ENCODE measurements at places on chromosomes 2 and 18.

- DNase-seq: no peak
Observed at GRCh38 chr18:13183790-13184189, 34.8 kb upstream of the LDLRAD4 start.

GRCh38 chr18:40938615-40939014 is 1016.4 kb upstream of the PIK3C3 start:
- DNase-seq: no peak

GRCh38 chr2:96815326-96816126 is 542 bp upstream of the CNNM3 start:
- peak; percentile 59 for DNase-seq

DNA sequence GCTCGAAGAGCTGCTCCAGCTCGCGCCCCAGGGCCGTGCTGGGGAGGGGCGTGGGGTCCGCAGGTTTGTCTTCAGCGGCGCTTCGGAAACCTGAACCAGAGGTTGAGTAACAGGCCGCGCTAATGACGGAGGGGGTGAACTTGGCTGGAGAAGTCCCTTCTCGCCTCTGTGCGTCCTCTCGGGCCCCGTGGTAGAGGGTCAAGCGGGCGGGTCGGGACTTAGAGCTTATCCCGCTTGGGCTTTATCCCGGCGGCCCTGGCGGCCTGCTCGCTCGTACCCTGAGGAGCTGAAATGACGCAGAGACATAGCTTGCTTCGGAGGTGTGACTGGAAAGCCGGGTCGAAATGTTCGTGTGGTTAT is 479 bp downstream of the RNMT start:
- peak; percentile 71 for DNase-seq

GRCh38 chr2:36975306-36975705 is 9.0 kb upstream of the STRN start:
- no peak for DNase-seq

DNA sequence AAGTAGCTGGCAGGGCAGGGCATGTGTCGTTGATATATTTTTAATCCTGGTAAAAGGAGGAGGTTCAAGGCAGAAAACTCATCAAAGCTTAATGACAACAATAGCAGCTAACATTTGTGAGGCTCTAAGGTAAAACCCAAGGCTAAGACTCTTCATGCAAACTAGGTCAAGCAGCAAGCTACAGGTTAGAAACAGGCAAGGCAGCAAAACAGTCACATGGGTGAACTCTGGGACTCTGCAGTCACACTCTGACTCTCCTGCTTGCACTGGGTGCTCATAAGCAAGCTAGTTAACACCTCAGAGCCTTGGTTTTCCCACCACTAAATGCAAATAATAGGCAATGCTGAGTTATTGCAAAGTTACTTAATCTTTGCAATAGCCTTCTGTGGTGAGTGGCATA is 7.9 kb downstream of the IL1RN start:
- DNase-seq: no peak

DNA sequence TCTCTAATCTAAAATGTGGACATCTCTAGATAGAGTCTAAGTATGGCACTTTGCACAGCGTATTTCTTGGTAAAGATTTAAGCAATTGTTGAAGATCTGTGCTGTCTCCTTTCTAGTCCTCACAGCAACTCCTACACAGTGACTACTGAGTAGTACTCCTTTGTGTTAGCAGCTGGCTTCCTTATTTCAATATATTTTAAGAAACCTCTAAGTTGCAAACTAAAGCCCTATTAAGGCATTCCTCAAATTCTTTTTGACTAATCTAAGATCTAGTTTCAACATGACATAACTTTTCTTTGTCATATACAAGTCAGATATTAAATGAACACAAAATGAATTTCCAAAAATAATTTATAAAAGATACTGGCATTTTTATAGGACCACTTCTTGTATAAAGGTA is 121.8 kb upstream of the DNAJC10 start:
- DNase-seq: peak; percentile 59

GRCh38 chr2:108428286-108429009 is 20.6 kb upstream of the GCC2 start:
- no peak for DNase-seq

DNA sequence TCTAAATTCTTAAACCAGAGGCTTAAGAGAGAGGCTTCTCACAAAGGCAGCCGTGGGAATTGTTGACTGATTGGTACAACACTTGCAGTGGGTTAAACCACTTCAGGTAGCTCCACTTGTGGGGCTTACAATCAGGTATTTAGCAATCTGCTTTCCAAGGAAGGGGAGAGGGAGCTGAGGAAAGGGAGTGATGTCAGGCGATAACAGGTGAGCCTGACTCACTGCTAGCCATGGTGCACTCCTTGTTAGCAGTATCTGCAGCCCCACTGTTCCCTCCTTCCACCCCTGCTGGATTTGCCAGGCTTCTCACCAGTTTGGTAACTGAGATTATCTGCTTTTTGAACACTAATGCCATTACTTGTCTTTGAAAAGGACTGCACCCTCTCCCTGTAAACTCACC is 1056.7 kb upstream of the FANCL start:
- DNase-seq: no peak

DNA sequence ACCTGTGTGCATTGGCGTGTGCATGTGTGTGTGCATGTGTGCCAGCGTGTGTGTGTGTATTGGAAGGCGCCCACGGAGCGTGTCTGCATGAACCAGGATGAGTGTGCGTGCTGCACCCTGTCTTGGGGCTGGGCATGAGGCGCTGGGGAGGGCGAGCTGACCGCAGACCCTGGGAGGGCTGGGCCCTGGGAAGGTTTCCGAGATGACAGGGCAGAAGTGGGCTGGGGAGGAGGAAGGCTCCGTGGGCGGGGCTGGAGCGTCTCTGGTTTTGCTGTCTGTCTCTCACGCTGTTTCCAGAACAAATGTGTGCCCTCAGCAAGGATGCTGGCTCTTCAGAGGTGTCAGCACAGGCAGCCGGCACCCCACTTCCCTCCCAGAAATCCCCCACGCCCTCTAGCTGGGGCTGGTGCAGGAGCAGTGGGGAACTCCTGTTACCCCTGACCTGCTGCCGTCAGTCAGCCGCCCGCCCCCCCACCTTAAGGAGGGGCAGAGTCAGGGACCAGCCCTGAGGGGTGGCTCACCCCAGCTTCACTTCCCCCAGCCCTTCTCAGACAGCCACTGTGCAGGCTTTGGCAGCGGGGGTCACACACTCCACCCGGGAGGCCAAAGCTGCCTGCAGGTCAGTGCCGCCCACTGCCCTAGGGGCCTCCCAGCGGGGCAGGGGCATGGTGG is at the start of gene GPR35:
Gene GPR35, plus strand, starts transcription at position 531 of the 672 bp plus-strand sequence. CDS start 4,473 bp downstream, outside the sequence.
- peak; percentile 38 for DNase-seq

DNA sequence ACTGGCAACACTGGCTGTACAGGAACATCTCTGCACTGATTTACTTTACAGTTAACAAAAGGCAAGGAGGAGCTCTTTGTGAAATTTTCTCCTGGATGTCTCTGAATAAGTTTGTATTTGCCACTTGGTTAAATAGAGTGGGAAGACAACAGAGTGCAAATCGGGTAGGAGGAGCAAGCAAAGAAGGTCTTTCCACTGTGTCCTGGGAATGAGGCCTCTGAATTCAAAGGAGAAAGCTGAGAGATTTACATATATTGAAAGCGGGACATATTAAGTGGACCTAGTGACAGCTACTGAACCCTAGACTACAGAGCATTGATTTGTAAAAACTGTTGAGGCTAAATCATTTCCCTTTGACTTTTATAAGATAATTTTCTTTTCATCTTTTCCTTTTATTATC is 117.4 kb upstream of the CHRNA1 start:
- DNase-seq: no peak

DNA sequence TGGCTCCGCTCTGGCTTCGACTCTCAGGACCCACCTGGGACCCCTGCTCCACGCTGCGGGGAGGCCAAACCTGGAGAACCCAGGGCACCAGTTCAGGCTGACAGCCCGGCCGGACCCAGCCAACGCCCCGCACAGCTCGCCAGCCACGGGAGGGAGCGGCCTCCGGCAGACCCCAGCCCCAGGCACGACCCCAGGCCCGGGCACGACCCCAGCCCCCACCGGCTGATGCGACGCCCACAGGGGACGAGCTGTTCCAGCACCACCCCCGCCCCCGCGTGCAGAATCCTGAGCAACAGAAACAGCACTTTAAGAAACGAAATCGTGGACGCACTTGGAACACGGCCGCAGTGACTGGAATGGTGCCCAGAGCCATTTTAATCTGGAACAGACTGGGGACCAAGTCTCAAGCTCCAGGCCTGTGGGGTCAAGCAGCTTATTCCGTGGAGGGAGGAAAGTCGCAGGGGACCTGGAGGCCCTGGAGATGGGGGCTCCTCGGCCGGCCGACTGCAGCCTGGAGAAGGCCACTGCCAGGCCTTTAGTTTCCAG is 74.2 kb downstream of the MBP start:
- peak; percentile 67 for DNase-seq

GRCh38 chr18:23226391-23226790 is 91.1 kb downstream of the CABLES1 start:
- peak; percentile 81 for DNase-seq

DNA sequence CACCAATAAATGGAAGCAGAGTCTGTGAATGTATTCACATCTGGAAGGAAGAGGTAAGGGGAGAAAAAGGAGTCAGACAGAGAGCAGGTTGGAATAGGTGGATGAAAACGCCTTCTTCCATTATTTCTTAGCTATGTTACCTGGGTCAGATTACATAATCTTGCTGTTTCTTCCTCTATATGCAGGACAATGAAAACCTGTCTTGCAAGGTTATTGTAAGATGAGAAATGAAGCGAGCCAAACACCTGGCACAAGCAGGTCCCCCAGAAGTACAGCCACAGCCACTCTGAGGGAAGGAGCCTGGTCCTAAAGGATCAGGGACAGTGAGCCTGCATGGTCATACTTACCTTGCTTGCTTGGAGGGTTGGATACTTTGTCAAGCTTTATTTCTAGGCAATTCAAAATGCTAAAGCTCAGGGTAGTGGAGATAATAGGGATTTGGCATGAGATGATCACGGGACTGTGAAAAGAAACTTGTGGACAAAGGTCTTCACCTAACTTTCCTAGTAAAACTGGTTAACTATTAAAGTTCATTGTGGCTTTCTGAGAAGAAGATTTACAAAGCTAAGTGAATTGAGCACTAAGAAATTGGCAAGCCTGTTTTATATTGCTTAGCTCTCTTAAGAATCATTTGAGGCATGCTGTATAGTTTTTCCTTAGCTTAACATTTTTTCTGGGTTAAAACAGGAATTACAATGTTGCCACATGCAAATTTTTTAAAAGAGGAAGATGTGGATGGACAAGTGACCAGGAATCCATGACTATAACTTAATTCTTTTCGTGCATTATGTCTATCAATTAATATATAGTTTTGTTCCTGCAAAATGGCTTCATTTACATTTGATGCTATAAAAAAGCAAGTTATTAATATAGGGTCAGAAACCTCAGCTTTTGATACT is 15.7 kb upstream of the PLA2R1 start:
- DNase-seq: no peak

DNA sequence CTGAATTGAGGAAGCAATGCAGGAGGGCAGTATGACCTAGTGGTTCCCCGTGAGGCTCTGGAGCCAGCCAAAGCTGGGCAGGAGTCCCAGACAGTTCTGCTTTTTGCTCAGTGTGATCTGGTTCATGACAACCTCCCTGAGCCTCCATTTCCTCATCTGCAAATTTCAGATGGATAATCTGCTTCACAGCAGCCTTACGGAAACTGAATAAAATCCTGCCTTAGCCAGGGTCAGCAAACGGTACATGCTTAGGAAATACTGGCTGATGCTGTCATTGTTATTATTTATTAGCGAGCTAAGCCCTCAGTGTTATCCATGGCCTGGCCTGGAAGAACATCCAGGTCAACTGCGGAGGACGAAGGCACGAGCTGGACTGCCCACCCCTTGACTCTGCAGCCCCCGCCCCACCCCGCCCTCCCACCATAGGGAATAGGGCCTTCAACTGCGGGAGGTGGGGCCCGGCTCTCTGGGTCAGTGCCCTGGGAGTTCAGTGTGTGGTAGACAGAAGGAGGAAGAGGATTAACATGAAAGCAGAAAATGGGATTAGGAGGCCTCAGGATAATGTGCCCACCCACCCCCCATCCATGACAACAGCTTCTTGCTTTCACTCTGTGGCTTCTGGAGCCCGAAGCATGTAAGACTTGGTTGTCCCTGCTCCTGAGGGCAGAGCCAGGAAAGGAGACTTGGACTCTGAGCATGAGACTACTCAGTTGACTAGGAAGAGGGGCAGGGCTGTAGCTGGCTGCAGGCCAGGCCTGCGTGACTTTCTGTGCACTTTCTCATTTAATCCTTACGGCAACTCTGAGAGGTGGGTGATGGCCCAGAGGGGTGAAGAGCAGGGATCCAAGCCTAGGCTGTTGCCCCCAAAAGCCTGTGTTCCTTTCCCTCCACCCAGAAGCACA is 13.1 kb downstream of the PKDCC start:
- DNase-seq: no peak

DNA sequence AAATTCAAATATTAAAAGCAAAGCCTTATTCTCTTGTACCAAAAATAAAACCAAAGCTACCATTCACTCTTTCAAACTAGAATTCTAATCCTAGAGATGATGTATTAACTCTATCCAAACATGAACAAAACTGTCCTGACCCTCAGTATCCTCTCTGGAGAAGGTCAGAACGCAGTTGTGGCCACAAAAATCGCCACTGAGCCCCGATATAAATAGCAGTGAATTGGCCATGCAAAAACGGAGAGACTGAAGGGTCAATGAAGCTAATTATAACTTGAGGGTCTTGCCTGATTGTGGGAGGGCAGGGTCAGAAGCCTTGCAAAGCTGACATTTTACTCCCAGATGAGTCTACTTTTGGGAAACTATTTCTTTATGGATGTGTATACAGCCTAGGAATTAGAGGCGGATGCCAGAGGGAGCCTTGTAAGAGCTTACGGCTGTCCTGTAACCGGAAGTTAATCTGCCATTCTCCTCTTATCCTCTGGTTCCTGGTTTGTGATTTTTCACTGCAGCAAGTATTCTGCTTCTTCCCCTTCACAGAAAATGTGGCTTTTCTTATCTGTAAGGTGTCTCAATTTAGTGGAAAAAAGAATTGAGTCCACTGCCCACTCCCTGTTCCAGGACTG is 28.1 kb downstream of the CAVIN2 start:
- DNase-seq: peak; percentile 44

GRCh38 chr2:169704160-169704708 is 10.0 kb downstream of the PHOSPHO2 start:
- DNase-seq: no peak

DNA sequence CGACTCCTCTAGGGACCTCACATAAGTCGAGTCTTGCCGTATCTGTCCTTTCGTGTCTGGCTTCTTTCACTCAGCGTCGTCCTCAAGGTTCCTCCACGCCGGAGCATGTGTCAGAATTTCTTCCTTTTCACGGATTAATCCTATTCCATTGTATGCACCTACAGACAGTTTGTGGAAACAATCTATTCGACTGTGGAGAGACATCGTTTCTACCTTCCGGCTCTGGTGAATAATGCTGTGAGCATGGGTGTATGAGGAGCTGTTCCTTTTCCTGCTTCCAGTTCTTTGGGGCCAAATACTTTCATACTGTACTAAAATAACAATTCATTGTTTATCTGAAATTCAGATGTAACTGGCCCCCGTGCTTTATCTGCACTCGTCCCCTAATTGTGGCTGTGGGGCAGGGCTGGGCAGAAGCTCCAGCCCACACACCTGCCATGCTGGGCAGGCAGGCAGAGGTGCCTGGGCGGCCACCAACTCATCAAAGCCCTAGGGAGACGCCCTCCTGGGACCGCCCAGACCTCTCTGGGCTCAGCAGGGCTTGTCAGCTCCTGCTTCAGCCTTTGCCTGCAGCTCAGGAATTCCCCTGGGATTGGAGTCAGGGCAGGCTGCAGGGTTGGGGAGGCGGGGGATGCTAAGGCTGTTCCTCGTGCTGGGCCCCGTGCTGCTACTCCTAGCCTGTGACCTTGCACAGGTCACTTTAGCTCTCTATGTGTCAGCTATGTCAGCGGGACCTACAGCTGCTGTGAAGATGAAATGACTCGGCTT is 14.5 kb downstream of the GPC1 start:
- peak; percentile 44 for DNase-seq

GRCh38 chr18:56175330-56176001 is 462.9 kb downstream of the TXNL1 start:
- DNase-seq: peak; percentile 4

- DNase-seq: no peak
Observed at GRCh38 chr2:214807653-214808052, 1.8 kb downstream of the BARD1 start.
